ENCODE measurements at places on chromosomes 2 and 18.

GRCh38 chr18:54806526-54806925, 21.8 kb upstream of the RAB27B start:
- no peak for DNase-seq

DNA sequence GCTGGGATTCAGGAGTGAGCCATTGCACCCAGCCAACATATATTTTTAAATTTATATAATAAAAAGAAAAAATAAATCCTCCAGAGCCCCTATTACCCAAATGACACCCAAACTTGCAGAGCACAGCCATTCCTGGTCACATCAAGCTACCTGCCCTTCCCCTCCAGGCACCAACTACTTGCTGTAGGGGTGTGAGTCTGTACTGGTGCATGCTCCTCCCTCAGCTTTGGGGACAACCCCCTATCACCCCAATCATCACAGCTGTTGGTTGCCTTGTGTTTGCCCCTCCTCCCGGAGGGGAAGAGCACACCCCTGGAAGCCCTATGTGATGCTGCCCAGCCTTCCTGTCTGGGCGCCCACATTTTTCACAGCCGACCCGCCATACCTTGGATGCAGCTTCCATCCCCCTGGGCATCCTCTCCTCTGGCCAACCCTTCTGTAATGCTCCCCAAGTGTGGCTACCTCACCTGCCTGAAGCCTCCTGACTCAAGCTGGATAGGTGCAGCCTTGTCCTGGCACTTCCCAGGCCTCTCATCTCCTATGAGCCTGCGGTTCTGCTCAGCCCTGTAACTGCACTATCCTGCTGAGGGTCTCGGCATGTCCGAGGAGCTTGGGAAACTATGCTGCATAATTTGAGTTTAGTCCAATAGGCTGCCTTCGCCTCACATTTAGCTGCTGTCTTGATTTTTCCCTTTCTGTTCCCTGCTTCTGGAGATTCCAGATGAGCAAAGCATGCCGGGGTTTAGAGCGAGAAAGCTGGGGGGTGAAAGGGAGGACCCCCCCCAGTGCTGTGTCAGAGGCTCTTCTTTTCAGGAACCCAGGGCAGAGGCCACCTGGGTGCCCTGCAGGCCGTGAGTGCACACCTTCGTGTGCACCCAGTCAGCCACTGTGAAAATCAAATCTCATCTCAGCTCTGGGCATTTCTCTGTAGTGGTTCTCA, 27.2 kb downstream of the CHST10 start:
- DNase-seq, result no peak

- DNase-seq, result no peak
Measured at GRCh38 chr18:49934457-49934856, 121.1 kb upstream of the ACAA2 start.

- DNase-seq, result no peak
Measured at GRCh38 chr2:73987948-73988700, 3.4 kb downstream of the TET3 start.

Data from activated B cell treated with CpG ODN at 0.5 μM for 24 hours (primary cell).